Right renal cortex interstitium (tissue), 3 donors: ENCODE measurements at places on chromosomes 3 and 15. TPM values are rescaled to one million over a fixed set of nuclear protein-coding genes. Genes with fewer than 3 reads are reported as not detected.

The CLRN1 gene
- polyA plus RNA-seq, result not detected

The GOLGA8O gene
- 0.64 TPM for polyA plus RNA-seq

The AHSG gene
- polyA plus RNA-seq, result 2.7 TPM

The GOLGA6L4 gene
- polyA plus RNA-seq, result 10.0 TPM

The MINAR1 gene
- polyA plus RNA-seq, result 0.96 TPM

The SYNM gene
- polyA plus RNA-seq, result 2.0 TPM

The PTX3 gene
- 3.8 TPM for polyA plus RNA-seq

GRCh38 chr15:35167675-35168074 is 82.6 kb upstream of the NANOGP8 start:
- DNase-seq, result no peak

DNA sequence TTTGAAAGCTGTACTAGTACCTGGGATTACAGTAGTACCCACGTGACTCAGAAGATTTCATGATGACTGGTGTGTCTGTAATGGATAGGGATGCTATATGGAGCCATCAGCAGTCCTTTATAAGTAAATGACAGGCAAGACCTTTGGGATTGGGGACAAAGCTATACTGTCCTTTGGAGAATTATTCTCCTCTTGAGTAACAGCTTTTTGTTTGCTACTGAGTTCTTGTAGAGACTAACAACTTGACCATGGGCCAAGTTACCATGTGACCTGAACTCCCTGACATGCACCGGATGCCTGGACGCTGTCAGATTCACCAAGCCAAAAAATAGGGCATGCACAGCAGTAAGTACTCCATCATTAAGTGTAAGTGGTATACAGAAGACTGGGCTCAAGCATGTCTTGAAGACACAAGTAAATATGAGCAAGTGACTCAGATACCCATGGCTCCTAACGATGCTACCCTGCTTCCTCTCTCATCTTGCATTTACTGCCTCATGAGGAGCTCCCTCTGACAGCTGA is 12.9 kb downstream of the SEC11A start:
- peak; percentile 23 for DNase-seq

DNA sequence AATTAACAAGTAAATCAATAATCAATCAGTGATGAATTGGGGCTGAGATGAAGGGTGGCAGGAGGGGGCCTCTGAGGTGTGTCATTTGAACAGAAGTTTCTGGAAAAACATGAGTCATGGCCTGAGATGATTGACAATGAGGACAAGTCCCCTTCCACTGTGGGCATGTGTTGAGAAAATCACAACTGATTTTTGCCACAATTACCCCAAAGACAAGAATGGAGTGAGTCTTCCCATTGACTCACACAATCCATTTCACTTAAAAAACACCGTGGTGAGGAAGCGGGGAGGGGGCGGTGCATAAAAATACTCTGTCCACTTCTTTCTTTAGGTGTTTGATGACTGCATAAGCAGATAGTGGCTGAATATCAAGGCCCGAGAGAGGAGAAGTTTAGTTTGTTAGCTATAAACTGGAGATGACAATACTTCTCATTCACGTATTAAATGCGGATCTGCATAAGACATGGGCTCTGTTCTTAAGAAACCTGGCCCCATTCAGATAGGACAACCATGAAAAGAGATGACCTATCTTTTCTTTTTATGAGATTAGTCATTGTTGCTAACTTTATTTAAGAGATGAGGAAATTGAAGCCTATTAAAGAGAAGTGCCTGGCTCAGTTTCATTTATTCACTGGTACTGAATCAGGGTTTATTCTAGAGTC is 34.7 kb downstream of the SHC4 start:
- DNase-seq, result no peak

GRCh38 chr3:52896613-52897012 is 735 bp downstream of the STIMATE start:
- no peak for DNase-seq

DNA sequence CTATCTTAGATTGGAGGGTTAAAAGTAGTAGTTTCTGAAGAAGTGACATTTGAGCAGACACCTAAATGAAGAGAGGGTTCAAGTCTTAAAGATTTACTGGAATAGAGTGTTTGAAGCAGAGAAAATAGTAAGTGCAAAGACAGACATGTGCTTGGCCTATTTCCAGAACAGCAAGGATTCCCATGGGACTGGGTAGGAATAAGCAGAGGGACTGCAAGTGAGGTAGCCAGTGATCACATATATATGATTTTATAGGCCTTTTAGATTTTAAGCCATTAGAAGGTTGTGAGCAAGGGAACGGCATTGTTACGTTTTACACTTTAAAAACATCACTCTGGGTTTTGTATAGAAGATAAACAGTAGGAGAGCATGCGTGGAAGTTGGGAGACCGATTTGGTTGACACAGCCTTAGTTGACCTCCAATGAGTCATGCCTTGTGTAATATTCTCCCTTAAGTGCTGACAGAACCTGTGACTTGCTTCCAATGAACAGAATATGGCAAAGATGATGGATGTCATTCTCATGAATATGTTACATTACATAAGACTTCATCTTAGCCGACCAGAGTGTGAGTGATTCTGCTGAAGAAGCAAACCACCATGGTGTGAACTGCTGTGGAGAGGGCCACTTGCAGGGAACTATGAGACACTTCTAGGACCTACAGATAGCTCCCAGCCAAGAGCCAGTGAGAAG is 37.1 kb upstream of the SLC4A7 start:
- DNase-seq, result no peak
